Cerebellar cortex (tissue), 1 donor: ENCODE measurements at places on chromosomes 16 and 17.

DNA sequence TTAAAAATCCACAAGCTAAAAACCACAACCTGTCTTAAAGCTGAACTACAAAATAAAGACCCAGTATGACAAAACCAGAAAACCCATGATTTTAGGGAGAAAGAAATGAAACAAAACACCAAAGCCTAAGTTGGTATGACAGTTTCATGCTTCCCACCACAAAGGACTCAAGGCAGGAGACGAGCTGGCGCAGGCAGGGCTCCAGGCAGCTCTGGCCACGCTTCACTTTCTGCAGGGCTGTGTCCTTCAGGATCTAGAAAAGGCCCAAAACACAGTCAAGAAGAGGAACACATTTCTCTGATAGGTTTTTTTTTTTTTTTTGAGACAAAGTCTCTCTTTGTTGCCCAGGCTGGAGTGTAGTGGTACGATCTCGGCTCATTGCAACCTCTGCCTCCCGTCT, 75.3 kb downstream of the WDR59 start:
- no peak for DNase-seq

DNA sequence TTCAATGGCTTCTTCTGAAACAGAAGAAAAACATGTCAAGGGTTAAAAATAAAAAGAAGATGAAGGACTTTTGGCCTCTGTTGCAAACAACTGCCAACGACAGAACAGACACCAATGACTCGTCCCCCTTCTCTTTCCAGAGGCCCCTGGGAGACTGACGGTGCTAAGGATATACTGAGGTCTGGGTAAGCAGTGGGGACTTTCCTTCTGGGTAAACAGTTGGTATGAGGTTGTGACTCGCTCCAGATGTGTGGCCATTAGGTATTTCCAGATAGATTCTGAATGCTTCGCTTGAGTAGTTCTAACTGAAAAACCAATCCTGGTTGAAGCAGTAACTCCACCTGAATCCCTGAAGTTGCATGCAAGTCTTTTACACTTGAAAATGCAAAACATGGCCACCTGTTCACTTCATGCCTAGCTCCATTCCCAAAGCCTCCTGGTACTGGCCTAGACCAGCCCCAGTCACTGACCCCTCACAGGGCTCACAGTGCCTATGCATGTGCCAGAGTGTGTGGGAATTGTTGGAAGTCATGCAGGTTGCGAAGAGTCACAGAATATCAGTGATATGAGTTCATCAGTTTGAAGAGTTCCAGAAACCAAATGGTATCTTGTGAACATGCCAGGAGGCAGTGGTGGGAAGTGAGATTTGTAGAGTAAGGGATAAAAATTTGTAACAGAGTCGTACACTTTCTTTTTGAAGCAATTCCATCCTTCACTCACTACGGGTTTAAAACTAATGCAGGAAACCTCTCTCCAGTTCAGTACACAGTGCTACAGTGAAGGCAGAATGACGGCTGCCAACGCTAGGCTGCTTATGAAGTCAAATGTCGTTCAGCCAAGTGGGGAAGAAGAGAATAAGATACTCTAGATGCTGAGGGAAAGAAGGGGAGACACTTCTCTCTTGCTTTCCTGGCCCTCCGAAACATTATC, 217.8 kb downstream of the ZFHX3 start:
- no peak for DNase-seq

DNA sequence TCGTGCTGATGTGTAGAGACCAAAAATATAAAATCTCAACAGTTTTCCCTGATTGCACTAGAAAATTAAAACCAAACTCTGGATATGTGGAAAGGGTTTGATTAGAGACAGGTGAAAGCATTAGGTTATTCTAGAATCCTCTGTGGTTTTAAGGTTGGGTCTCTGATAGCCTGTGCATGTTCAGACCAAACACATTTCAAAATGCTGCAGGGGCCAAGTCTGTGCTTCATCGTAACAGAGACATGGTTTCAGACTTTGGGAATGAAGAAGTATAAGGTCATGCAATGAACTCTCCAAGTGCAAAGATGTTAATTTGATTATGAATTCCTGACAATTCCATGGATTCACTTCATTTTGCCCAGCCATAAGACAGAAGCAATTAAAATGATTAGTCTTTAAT, 261.0 kb upstream of the KCNJ16 start:
- peak; percentile 13 for DNase-seq

DNA sequence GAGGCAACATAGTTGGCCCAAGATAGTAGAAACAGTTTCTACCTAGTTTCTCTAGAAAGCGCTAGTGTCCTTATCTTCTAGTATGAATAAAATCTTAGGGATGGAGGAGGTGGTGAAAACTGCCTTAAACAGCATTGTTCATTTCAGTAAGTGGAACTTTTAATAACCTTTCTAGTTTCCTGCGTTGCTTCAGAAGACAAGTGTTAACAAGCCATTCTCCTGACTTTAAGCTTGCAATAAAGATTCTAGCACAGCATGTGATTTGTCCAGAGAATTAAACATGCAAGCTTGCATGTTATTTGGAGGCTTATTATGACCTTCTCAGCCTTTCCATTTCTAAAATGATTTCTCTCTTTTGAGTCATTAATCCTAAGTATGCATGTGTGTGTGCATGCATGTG, 72.3 kb downstream of the TANGO6 start:
- no peak for DNase-seq

- DNase-seq, result peak; percentile 90
These were observed 26.4 kb downstream of the USP10 start for GRCh38 chr16:84726079-84726668.

DNA sequence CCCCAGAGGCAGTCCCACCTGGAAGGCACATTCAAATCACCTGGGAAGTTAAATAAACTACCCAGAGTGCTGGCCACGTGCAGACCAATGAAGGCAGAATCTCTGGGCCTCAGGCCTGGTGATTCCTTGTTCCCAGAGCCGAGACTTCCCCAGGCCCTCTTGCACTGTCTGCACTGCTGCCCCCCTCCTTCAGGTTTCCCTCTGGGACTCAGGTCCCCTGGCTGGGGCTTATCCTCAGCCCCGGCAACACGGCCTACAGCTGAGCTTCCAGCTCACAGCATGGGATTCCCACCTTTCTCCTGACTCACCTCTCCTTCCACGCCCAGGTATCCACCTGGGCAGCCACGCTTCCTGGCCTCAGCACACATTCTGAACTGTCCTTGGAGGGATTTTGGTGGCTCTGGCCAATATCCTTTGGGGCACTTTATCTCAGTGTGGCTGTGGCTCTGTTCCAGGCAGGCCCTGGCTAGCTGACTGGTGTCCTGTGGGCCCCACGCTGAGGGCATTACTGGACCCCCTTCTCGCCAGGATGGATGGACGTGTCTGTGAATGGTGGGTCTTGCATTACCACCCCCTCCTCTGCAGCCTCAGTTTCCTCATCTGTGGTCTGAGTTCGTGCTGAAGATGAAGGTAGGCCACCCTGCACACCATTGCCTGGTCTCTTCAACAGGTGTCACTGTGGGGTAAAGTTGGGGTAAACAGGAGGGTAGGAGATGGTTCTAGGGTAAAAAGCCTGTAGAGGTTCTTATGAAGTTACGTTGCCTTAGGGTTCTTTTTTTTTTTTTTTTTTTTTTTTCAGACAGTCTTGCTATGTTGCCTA, 165.7 kb downstream of the IRF8 start:
- no peak for DNase-seq

DNA sequence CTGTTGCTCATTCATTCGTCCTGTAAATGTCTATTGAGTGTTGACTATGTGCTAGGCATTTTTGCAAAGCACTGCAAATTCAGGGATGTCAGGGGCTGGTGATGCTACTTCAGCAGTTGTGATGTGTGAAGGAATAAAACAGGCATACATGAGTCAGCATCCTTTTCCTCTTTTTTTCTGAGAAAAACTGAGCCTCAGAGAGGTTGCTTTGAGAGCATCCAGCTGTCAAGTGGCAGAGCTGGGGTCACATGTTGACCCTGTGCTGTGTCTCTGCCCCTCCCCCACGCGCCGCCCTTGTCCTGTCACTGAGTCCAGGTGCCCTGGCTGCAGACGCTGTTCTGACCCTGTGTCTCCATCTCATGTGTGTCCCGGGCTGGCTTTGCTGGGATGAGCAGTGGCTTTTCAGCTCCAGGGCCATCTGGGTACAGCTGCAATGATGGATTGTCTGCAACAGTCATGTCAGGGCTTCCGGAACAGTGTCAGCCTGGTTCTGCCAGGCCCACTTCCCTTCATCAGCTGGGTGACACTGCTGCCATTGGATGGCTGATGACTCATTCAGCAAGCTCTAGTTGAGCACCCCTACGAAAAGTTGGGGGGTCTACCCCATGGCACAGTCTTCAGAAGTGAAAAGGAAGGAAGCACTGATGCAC, 14.9 kb downstream of the SEC14L5 start:
- DNase-seq, result no peak

DNA sequence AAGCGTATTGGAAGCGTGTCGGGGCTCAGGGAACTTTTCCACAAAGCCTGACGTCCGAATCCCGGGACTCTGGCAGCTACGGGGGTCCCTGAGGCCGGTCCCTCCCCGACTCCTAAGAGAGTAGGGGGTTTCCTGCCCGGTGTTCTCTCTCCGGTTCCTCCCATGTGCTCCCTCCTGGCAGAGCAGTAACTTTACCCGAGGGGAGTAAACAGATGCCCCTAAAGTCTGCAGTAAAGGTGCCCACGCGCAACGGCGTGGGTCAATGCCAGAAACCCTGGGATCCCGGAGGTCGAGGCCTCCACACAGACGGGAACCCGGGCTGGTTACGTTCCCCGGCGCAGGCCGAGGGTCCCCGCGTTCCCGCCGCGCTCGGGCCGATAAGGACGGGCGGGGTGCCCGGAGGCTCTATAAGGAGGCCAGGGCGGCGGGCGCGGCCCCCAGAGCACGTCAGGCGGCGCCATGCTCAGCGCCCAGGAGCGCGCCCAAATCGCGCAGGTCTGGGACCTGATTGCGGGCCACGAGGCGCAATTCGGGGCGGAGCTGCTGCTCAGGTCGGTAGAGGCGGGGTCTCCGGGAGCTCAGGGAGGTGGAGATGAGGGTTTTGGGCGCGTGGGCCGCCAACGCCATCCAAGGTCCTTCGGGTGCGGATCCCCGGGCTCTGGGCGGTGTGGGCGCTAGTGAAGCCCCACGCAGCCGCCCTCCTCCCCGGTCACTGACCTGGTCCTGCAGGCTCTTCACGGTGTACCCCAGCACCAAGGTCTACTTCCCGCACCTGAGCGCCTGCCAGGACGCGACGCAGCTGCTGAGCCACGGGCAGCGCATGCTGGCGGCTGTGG, at the start of gene HBM:
Gene HBM (plus strand): TSS at position 440 of the 836 bp plus-strand sequence. CDS start 20 bp downstream, at position 460.
- no peak for DNase-seq

DNA sequence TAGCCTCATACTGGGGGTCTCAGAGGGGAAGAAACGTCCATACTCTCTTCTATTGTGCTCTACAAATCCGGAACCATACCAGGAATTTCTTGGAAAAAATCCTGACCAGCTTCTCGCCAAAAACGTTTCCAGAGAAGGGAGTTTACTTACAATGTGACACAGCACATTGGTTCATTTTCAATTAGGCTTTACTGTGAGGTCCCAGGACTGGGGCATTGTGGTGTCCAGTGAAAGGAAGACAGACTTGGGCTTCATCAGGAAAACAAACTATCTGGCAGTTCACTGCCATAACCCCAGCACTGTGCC, 14.7 kb downstream of the MPP2 start:
- no peak for DNase-seq

DNA sequence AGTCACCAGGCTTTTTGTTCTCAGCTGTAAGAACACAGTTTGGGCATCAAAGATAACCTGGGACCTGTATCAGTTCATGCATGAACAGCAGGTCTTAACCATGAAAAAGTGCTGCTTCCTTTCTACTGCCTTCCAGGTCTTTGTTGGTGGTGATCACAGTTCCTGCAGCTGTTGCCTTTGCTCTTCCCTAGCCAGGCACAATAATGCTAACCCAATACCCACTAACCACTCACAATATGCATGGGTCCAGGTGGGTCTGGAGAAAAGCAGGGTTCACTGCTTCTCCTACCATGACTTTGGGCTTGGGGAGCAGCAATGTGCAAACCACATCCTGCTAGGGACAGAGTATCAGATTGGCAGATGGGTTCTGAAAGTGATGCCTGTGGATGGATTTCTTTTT, 396.9 kb downstream of the UTP18 start:
- DNase-seq, result no peak

- no peak for DNase-seq
These were observed 23.0 kb upstream of the TMEM132E start for GRCh38 chr17:34556384-34556783.

GRCh38 chr16:73166441-73166851, 118.5 kb upstream of the ZFHX3 start:
- DNase-seq, result no peak

DNA sequence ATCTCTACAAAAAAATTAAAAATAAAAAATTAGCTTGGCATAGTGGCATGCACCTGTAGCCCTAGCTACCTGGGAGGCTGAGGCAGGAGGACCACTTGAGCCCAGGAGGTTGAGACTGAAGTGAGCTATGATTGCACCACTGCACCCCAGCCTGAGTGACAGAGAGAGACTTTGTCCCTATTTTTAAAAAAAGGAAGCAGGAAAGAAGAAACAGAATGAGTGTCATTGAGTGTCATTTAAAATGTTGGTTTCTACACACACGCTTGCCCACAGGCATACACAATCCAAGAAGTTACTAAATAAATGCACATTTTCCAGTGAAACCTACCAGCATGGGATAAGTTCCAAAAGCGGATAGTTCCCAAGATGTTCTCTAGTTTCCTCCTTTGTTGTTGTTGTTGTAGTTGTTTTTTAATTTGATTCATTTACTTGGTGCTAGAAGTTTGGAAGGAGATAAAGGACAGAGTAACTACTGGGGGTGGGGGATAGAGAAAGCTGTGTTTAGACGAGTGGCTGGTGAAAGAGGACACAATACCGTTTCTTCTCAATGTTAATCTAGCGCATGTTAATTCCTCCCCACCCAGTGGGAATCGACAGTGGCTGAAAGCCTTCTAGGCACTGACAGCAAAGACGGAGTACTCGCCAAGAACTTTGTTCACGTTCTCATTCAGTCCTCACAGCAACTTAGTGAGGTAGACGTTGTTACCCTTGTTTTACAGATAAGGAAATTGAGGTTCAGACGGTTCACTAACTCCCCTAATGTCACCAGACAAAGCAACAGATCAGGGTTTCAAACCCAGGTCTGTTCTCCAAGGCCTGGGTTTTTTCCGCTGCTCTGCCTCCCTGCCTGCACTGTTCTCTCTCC, 17.3 kb downstream of the MRPS23 start:
- no peak for DNase-seq

GRCh38 chr17:42116705-42117396, 4.3 kb downstream of the KAT2A start:
- peak; percentile 88 for DNase-seq

DNA sequence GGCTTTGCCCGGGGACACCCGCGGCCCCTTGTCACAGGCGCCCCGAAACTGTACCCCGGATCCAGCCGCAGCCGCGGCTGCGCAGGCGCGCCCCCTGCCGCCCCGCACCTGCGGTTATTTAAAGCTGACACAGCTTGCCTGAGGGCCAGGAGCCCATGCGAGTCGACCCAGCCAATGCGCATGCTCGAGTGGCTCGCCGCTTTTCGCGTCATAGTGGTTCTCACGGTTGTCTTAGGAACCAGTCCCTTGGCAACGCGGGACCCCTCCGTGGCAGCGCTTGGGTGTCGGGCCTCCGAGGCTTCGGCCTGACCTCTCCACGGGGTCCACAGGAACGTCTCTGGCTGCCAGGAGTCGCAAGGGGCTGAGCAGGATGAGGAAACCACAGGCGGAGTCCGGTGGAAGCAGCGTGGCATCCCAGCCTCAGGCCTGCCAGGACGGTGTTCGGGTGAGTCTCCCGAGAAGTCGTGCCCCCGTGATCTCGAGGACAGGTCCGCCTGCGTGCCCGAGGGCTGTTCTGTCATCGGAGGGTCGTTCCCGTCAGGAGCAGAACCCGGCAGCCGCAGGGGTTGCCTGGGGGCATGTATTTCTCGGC, 716.9 kb downstream of the KCNJ18 start:
- DNase-seq, result no peak

- no peak for DNase-seq
These were observed 28.2 kb upstream of the HAS3 start for GRCh38 chr16:69077251-69077650.

GRCh38 chr17:72846399-72846798, 246.1 kb downstream of the SLC39A11 start:
- no peak for DNase-seq
